Kidney capillary endothelial cell (primary cell): ENCODE measurements at places on chromosomes 3 and 15.

GRCh38 chr3:48404440-48405342 lies 25.2 kb downstream of the PLXNB1 start:
- no peak for DNase-seq

GRCh38 chr3:130490241-130490640 lies 26.7 kb upstream of the COL6A6 start:
- DNase-seq = no peak

GRCh38 chr3:74387111-74387735 lies 227.2 kb downstream of the CNTN3 start:
- DNase-seq = no peak

GRCh38 chr3:35639254-35640186 lies at the start of gene ARPP21:
ARPP21 (plus strand) TSS chr3:35639525; CDS start chr3:35681752, 42,227 bp downstream.
- peak; percentile 24 for DNase-seq

- DNase-seq = peak; percentile 3
Observed at GRCh38 chr15:72796515-72797337, 13.2 kb upstream of the ADPGK start.

- no peak for DNase-seq
Observed at GRCh38 chr15:71715914-71716313, 94.4 kb upstream of the NR2E3 start.

- no peak for DNase-seq
Observed at GRCh38 chr3:10614168-10614567, 108.8 kb upstream of the ATP2B2 start.

GRCh38 chr15:48514103-48514816 lies 131.2 kb downstream of the FBN1 start:
- DNase-seq = no peak

GRCh38 chr15:61724251-61724939 lies 335.9 kb downstream of the VPS13C start:
- no peak for DNase-seq

DNA sequence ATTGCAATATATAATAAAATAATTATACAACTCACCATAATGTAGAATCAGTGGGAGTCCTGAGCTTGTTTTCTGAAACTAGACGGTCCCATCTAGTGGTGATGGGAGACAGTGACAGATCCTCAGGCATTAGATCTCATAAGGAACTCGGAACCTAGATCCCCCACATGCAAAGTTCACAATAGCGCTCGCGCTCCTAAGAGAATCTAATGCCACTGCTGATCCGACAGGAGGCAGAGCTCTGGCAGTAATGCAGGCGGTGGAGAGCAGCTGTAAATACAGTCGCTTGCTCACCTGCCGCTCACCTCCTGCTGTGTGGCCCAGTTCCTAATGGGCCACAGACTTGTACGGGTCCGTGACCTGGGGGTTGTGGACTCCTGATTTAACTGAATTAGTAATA lies 87.8 kb downstream of the P3H2 start:
- DNase-seq = no peak
